ENCODE measurements at places on chromosomes 16 and 17.

GRCh38 chr16:14549789-14550153, 80.3 kb downstream of the PARN start:
- DNase-seq, result no peak

- DNase-seq, result no peak
Measured at GRCh38 chr17:57871155-57871554, 21.3 kb upstream of the MRPS23 start.

GRCh38 chr16:16030449-16030848, 81.0 kb downstream of the ABCC1 start:
- DNase-seq, result no peak

GRCh38 chr16:12920739-12921138, 19.3 kb downstream of the SHISA9 start:
- no peak for DNase-seq

- DNase-seq, result no peak
Measured at GRCh38 chr17:19507775-19508576, 25.7 kb upstream of the SLC47A1 start.

DNA sequence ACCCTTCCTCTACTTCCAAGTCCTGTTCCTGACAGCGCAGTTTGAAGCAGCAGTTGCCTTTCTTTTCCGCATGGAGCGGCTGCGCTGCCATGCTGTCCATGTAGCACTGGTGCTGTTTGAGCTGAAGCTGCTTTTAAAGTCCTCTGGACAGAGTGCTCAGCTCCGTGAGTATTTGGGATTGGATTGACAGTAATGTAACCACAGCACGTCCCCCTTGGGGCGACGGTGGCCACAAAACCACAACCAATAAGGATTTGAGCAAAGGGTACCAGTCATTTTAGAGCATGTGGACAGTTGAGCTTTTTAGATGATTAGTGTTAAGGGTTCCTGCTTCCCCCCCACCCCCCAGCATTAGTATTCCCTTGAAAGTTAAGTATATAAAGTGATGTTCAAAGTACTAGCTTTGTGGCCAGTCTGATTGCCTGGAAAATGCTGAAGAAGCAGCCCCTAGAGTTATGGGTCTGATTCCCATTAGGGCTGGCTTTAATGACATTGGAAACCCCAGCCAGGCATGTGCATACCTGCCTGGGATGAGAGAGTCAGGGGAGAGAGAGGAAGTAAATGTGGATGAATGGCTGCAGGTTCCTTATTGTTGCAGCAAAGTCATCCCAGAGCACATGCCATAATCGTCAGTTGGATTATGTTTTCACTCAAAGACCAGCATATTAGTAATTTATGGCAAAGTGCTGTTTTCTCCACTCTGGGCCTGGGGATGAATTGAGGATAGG, 31.6 kb upstream of the SLC12A3 start:
- no peak for DNase-seq

Measured in GM12864 (cell line).